CD4-positive, alpha-beta T cell treated with Interleukin-4 for 1 hour (primary cell): ENCODE measurements at places on chromosomes 6 and 20.

DNA sequence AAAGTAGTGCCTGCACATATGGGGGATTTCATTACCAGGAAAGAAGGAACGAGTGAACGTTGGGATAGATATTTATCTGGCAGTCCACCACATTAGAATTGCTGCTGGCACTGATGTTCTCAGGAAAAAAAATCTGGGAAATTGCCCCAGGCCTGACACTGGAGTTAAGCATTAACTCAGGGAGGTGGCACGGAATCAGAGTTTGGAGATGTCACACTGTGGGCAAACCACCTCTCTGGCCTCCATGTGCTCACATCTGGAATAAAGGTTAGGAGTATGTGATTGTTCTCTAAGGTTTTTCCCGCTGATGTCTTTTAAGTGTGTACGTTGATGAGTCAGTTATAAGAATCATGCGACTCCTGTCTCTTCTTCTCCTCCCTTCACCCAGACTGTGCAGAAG is 7.9 kb downstream of the TGM3 start:
- no peak for DNase-seq

- DNase-seq = no peak
These were observed 87.9 kb downstream of the CEP57L1 start for GRCh38 chr6:109183109-109183650.

DNA sequence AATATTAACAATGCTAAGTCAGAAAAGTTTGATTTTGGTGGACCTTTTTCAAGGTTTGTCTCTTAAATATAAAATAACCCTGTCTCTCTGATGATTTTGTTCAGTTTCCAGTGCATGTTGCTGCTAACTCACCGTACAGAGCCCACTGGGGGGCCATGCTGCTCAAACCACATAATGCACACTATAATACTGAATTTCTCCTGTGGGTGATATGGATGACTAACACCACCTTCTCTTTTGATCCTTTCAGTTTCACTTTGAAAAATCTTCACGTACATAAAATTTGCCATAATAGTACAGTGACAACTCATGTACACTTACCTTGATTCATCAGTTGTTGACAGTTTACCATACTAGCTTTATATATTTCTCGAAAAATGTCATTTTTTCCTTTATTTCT is 506.6 kb upstream of the MAN1A1 start:
- peak; percentile 33 for DNase-seq

DNA sequence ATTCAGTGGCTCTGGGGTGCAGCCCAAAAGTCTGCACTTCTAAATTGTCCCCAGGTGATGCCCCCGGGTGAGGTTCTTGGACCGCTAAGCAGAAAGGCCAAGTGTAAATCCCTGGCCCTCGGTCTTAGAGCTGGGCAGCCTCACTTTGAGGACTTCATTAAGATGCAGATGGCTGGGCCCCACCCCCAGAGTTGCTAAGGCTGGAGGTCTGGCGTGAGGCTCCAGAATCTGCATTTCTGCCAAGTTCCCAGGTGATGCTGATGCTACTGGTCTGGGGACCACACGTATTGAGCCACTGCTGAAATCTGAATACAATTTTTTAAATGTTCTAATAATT is 735 bp upstream of the SLC23A2 start:
- no peak for DNase-seq

DNA sequence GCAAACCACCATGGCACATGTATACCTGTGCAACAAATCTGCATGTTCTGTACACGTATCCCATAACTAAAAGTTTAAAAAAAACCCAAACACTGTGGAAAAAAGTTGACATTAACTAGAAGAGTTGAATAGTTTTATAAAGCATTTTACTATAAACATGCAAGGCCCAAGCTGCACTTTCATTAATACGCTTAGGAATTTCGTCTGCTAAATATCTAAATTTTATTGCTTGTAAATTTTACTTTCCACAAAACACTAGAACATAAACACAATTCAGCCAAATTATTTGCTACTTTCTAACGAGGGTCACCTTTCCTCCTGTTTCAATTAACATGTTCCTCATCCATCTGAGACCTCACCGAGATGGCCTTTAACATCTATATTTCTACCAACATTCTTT is 74.4 kb upstream of the MAN1A1 start:
- no peak for DNase-seq

DNA sequence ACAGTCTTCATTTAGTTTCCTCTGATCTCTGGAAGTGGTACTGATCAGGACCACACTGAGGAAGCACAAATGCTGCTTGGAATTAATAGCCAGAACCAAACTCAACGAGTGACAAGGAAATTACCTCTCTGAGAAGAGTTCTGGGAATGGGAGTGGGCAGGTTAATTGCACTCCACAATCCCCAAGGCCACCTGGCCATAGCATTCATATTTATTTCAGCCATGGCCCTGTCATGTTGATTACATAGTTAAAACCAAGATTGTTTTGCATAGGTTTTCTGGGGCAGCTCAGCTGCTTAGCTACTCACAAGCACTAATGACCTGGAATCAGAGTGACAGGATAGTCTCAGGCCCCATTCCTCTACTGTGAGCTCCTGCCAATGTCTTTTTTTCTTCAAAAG is 230.2 kb upstream of the RIMS1 start:
- DNase-seq = no peak

GRCh38 chr6:109008537-109009235 is 86.0 kb downstream of the SESN1 start:
- peak; percentile 20 for DNase-seq

- DNase-seq = no peak
These were observed 21.3 kb downstream of the DSP start for GRCh38 chr6:7562769-7563168.

DNA sequence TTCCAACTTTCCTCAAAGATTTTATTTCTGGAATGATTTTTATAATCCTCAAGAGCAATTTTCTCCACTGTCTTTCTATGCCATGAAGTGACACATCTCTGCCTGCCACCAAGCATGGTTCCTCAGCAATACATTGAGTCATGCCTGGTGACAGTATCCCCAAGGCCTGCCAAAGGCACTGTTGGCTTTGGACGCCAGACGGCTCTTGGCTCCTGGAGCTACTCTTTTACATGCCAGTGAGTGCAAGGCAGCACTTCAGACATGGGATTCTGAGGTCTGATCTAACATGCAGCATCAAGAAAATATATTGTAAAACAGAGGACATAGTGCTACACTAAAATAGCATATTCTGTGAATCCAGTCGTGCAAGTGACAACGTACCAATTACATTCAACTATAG is 20.1 kb upstream of the PLEKHG1 start:
- DNase-seq = no peak

- no peak for DNase-seq
These were observed 6.5 kb upstream of the BLOC1S5 start for GRCh38 chr6:8070718-8071117.

DNA sequence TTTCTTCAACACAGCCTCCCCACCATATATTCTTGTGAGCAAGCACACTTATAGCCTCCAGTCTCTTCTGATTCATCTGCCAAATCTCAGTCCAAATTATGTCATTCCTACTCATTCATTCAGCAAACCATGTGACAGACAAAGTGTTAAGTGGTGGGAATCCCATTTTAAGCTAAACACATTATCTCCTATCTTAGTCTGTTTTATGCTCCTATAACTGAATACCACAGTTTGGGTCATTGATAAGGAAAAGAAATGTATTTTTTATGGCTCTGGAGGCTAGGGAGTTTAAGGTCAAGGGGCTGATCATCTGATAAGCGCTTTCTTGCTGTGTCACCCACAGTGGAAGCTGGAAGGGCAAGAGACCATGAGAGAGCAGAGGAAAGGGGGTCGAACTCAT is 23.9 kb upstream of the SMIM13 start:
- no peak for DNase-seq

GRCh38 chr6:35600659-35601125 is 88.0 kb upstream of the TULP1 start:
- DNase-seq = peak; percentile 38

DNA sequence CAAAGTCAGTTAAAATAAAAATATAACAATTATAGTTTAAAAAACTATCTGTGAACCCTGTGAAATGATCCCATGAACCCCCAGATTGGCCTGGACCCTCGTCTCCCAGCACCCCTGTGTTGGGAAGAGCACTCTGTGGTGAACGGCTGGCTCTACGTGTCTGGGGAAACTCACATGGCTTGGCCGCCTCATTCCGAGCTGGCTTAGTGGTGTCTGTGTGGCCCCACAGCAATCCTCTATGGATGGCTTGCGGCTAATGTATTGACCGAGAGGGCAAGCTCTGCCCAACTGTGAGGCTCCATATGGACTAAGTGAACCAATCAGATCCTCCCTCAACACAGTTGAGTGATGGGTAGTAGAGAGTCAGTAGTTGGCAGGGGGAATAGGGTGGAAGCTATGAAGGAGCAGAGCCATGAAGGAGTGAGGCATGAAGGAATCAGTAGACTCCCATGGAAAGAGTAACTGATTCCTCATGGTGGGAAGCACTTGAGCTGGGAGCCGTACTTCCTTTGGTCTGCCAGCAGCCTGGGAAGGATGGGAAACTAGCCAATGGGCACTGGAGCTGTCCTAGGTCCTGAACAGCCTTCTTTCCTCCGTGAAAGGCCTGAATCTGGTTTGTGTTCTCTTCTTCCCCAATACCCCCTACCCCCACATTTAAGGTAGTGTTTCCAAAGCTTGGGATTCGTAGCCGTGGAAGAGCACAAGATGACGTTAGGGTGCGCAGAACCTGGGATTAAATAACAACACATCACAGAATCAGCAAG is 21.6 kb upstream of the ZNF831 start:
- DNase-seq = no peak

- peak; percentile 28 for DNase-seq
These were observed 11.9 kb downstream of the GPX5 start for GRCh38 chr6:28537509-28538140.

DNA sequence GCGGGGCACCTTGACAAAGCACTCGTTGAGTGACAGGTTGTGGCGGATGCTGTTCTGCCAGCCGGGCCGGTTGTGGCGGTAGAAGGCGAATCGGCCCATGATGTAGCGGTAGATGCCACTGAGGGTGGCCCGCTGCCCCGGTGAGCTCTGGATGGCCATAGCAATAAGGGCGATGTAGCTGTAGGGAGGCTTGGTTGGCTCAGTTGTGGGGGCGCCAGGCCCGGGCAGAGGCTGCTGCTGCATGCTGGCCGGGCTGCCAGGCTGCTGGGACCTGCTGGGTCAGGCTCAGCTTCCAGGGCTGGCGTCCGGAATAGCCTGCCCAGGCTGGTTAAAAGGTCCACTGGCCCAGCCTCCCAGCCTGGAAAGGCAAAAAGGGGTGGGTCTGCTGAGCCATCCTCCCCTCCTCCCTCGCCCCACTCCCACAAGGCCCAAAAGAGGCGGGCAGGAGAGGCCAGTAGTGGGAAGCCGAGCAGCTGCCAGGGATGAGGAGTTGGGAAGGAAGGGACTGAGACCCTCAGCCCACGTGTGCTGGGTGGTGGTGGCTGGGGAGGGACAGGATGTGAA is at the start of gene FOXS1:
TSS of gene FOXS1 (minus strand) at position 305 of the 564 bp plus-strand sequence. CDS start at position 243, 62 bp downstream.
- no peak for DNase-seq

GRCh38 chr6:33314515-33314942 is 651 bp upstream of the TAPBP start:
- peak; percentile 92 for DNase-seq

- no peak for DNase-seq
These were observed 23.2 kb downstream of the AFDN start for GRCh38 chr6:167849846-167850459.

GRCh38 chr6:37020381-37020780 is 14.9 kb downstream of the FGD2 start:
- DNase-seq = no peak

- no peak for DNase-seq
These were observed 83.5 kb downstream of the HAO1 start for GRCh38 chr20:7856756-7857155.
